Common myeloid progenitor, CD34-positive (primary cell): ENCODE measurements at places on chromosomes 13 and 19.
A peak's percentile ranks its signal among the peaks of the same experiment; 100 is the strongest.

- no peaks in the 10 kb centered on the region for H3K4me1 ChIP-seq
- DNase-seq = no peak
- H3K27ac ChIP-seq = no peak overlapping the region
- H3K27me3 ChIP-seq = no peaks in the 10 kb centered on the region
- no peak overlapping the region for H3K4me3 ChIP-seq
Observed at GRCh38 chr13:100491164-100491842, 97.3 kb downstream of the GGACT start.

GRCh38 chr13:79450110-79450509 lies 30.8 kb upstream of the NDFIP2 start:
- no peaks in the 10 kb centered on the region for H3K27me3 ChIP-seq
- no peaks in the 10 kb centered on the region for H3K4me1 ChIP-seq
- H3K27ac ChIP-seq = no peak overlapping the region
- no peak overlapping the region for H3K4me3 ChIP-seq

DNA sequence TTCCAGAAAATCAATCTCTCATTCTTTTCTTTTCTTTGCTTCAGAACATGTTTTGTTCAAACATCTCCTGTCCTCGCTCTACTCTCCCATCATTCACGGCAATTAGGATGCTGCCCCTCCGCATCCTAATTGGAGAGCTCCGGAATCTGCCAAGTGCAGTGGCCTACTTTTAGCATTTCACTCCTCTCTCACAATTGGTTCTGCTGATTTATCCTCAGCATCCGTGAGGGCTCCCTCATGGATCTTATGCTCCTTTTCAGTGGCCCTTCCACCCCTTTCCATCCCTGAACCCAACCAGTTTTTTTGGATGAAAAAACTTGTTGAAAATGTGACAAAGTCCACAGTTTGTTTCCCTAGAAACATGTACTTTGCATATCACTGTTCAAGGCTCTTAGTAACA lies 22.4 kb downstream of the AMER2 start:
- no peak for DNase-seq
- no peaks in the 10 kb centered on the region for H3K36me3 ChIP-seq
- no peaks in the 10 kb centered on the region for H3K27me3 ChIP-seq
- no peak overlapping the region for H3K27ac ChIP-seq
- H3K4me1 ChIP-seq = no peaks in the 10 kb centered on the region

GRCh38 chr19:54207983-54208783 lies 7.5 kb downstream of the RPS9 start:
- peak overlapping the region; percentile 85 for H3K27ac ChIP-seq
- peak overlapping the region; percentile 57 for H3K4me3 ChIP-seq
- DNase-seq = peak; percentile 100
- H3K27me3 ChIP-seq = no peaks in the 10 kb centered on the region
- peaks cover 96% of the 10 kb centered on the region for H3K4me1 ChIP-seq

DNA sequence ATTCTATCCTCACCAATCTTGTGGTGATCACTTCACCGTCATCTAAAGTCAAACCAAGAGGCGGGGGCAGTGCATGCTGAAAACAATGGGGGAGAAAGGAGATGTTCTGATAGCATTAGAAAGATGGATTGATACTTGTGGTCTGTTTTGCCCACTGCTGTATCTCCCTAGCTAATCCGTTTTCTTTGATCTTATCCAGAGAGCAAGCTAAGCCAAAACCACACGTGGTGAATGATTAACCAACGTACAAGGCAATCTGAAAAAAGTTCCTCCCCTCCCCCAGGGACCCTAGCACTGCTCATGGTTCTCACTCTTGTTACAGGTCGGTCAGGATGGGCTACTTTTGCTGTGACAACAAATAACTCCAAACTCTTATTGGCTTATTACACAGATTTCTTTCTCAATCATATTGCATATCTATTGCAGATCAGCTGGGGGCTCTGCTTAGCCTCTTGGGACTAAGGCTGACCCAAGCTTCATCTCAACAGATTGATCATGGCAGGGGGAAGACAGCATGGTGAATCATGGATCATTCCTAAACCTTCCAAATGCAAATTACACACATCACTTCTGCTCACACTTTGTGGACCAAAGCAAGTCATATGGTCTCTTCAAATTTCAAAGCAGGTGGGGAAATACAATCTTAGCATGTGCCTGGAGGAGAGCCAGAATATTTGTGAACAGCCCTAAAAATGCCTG lies 11.9 kb upstream of the C13orf42 start:
- H3K27ac ChIP-seq = no peak overlapping the region
- H3K27me3 ChIP-seq = no peaks in the 10 kb centered on the region
- H3K36me3 ChIP-seq = no peaks in the 10 kb centered on the region

DNA sequence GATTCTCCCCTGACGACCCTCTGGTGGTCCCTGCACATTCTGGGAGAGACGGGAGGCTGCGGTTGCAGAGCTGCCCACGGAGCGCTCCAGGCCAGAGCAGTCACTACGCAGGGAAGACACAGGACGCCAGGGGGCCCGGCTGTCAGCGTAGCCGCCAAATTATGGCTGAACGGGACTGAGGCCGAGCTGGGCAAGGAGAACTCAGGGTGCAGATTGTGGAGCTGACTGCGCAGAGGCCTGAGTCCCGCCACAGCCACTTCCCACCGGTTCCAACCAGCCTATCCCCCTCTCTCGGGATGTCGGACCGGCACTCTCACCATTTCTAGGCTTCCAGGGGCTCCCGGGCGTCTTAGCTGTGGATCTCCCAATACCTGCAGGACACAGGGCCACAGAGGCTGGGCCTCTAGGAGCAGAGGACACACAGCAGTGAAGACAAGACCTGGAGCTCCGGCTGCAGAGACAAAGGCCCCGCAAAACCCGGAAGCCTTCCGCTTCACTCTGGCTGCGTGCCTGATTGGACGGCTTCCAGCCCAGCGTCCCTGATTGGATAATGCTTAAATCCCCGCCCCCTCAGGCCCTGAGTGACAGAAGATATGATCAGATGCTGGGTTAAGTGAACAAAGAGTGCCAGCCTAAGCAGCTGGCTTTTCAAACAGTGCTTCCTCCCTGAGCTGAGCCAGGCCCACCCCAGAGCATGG lies at the start of gene ZNF737:
TSS of gene ZNF737 (minus strand) at position 461 of the 698 bp plus-strand sequence. CDS start at position 320, 141 bp downstream.
- no peaks in the 10 kb centered on the region for H3K27me3 ChIP-seq
- H3K4me1 ChIP-seq = no peaks in the 10 kb centered on the region
- peaks cover 29% of the 10 kb centered on the region for H3K36me3 ChIP-seq

DNA sequence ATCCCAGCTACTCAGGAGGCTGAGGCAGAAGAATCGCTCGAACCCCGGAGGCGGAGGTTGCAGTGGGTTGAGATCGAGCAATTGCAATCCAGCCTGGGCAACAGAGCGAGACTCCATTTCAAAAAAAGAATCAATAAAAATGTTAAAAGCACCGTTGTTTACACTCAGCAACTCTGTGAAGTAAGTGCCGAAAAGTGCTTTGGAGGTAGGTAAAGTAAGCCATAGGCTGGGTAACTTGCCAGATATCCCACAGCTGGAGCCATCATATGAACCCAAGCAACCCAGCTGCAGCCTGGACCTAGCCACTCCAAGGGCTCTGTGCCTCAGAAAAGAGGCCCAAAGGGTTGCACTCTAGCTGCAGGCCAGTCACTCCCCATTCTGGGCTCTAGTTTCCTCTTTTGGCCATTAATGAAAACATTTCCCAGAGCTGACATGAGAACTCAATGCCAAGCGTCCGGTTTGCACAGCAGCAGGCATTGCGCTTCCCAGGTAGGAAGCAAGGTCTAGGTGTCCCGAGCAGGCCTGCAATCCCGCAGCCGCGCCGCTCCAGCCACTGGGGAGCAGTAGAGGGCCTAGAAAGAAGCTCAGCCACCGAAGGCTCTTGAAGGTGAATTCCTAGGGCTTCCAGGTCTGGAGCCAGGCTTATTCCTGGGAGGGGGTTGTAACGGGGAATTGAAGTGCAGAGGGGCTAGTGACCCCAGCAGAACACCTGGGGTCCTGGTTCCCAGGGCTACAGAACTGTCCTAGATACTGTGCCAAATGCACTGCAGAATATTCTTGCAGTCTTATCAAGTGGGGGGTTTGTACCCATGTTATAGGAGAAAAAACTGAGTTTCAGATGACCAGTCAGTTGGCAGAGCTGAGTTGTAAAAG lies 4.1 kb upstream of the CD79A start:
- H3K4me1 ChIP-seq = peaks cover 91% of the 10 kb centered on the region
- DNase-seq = peak; percentile 67
- no peak overlapping the region for H3K27ac ChIP-seq
- no peaks in the 10 kb centered on the region for H3K27me3 ChIP-seq

DNA sequence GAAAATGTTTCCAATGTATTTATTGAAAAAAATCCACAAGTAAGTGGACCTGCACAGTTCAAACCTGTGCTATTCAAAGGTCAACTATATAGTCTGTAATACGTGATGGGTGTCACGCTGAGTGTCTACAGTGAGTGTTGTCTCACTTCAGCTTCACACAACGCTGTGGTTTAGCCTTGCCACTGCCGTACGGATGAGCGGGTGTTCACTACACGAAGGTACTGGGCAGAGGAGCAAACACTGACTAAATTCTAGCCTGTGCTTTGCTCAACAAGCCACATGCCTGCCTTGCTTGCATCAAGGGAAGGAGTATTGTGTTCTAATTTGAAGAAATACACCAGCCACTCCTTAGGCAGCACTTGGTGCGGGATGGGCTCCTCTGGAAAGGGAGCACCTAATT lies 3.4 kb upstream of the FFAR3 start:
- no peaks in the 10 kb centered on the region for H3K36me3 ChIP-seq
- H3K4me3 ChIP-seq = no peak overlapping the region
- no peak for DNase-seq
- H3K27ac ChIP-seq = no peak overlapping the region
- H3K4me1 ChIP-seq = peaks cover 15% of the 10 kb centered on the region
- no peaks in the 10 kb centered on the region for H3K27me3 ChIP-seq
